Lung microvascular endothelial cell (primary cell): ENCODE measurements at places on chromosomes 11 and 22. TPM values are rescaled to one million over a fixed set of nuclear protein-coding genes. Genes with fewer than 3 reads are reported as not detected.

- no peak for DNase-seq
Measured at GRCh38 chr11:61955422-61956135, 5.4 kb downstream of the BEST1 start.

- no peak for DNase-seq
Measured at GRCh38 chr22:35498026-35498800, 42.4 kb upstream of the RASD2 start.

The MYEOV gene
- total RNA-seq: 0.44 TPM in 1 of 2 replicates, not detected in the other

- DNase-seq: no peak
Measured at GRCh38 chr22:30275625-30276024, 9.0 kb upstream of the OSM start.

- DNase-seq: no peak
Measured at GRCh38 chr11:84855508-84856245, 771.5 kb downstream of the DLG2 start.

DNA sequence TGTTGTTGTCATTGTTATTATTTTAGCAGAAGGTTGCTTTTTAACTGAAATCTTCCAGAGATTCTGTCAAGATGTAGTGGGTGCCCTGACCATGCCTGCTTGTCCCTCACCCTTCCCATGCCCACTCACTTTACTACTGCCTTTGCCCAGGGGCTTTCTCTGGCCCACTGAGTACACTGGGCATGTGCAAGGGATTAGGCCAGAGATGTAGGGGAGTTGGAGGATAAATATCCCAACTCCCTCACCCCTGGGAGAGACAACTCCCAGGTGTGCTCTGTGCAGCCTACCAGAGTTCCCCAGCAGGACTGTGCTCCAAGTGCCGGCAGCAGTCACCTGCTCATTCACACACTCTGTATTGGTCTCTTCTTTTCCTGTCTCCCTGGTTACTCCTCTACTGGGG lies 559.1 kb downstream of the MIAT start:
- DNase-seq: no peak

The PGA5 gene
- not detected in 2 replicates for total RNA-seq

The SERHL2 gene
- 3.3 and 3.8 TPM in 2 replicates for total RNA-seq

The FIBIN gene
- not detected in 2 replicates for total RNA-seq

The NOX4 gene
- total RNA-seq: 57.5 and 85.9 TPM in 2 replicates

The MMP1 gene
- 28.4 and 326 TPM in 2 replicates for total RNA-seq

DNA sequence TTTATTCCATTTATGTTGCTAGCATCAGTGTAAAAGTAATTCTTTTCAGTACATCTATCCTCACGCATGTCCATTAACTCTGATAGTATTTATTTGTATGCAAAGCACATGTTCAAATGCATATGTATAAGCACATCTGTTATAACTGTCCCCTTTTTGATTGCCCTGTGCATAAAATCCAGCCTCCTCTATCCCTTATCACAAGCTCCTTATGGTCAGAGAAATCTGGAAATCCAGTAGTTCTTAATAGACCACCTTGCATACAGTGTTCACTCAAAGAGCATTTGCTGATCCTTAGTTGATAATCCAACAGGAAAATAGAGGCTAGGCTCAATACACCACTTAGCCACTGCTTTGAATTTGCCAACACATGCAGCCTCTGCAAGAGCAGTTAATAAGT lies 443.5 kb downstream of the AASDHPPT start:
- no peak for DNase-seq

- no peak for DNase-seq
Measured at GRCh38 chr22:19536564-19536963, 12.4 kb upstream of the CLDN5 start.

DNA sequence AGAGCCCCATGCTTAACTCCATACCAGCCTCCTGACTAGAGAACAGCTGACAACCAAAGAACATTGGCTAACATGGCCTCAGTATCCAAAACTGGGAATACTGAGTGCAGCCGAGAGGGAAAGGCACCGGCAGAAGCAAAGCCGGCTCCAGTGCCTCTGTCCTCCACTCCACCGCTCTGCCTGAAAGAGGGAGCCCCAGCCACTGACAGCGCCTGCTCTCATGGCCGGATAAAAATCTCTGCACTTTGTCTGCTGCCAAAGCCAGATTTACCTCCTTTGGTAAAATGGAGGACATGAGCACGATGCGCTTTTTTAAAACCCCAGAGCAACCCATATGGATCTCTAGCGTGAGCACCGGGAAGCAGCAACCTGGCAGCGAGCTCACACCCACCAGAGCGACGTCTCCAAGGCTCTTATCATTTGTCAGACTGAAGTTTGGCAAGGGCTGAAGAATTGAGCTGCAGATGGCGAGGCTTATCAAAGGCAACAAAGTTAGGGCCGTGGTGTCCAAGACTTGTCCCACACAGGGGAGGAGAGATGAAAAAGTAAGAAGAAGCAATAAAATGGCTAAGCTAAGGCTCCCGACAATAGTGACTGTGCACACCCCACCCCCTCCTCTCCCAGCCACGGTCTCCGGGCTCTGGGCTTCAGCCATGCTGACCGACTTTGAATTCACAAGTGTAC lies 71.4 kb downstream of the EFCAB6 start:
- no peak for DNase-seq

The SLC25A18 gene
- not detected in 2 replicates for total RNA-seq

- no peak for DNase-seq
Measured at GRCh38 chr11:61609000-61609979, 28.4 kb upstream of the SYT7 start.

DNA sequence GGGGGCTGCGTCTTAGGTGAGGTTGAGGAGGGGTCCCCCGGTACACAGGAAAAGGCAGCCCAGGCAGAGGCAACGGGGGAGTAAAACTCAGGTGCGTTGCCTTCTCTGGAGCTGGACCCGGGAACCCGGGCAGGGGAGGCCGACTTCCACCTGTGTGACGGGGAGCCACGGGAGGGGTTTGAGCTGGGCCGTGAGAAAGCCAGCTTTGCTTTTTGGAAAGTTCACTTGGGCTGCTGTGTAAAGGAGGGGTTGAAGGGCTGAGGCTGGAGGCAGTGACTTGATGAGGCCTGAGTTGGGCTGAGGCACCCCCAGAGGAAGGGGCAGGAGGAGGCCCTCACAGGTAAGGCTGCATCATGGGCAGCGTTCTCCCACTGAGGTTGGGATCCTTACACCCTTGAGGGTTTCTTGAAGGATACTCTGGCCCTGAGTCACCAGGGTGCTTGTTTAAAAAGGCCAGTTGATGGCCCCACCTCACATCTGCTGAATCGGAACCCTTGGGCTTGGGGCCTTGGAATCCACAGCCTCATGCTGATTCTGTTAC lies 47.2 kb downstream of the CHRDL2 start:
- DNase-seq: no peak

The DDTL gene
- total RNA-seq: 4.4 and 6.5 TPM in 2 replicates

DNA sequence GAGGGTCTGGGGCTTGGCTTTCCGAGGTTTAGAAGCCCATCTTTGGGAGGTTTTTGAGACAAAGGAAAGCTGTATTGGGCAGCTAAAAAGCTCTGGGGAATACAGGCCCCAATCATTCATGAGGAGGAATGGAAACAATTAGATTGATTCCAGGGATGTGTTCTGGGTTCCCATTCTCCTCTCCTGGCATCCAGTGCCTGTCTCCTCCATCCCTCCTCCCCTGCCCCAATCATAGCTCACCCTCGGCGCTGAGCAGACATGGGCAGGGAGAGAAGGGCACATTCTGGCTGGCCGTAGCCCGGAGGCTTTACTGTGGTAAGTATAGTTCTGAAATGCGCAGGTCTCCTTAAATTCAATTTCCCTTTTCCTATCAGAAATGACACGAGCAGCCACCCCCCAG lies 42.4 kb downstream of the ABTB2 start:
- DNase-seq: no peak

- DNase-seq: no peak
Measured at GRCh38 chr11:90698238-90698637, 475.4 kb upstream of the CHORDC1 start.

DNA sequence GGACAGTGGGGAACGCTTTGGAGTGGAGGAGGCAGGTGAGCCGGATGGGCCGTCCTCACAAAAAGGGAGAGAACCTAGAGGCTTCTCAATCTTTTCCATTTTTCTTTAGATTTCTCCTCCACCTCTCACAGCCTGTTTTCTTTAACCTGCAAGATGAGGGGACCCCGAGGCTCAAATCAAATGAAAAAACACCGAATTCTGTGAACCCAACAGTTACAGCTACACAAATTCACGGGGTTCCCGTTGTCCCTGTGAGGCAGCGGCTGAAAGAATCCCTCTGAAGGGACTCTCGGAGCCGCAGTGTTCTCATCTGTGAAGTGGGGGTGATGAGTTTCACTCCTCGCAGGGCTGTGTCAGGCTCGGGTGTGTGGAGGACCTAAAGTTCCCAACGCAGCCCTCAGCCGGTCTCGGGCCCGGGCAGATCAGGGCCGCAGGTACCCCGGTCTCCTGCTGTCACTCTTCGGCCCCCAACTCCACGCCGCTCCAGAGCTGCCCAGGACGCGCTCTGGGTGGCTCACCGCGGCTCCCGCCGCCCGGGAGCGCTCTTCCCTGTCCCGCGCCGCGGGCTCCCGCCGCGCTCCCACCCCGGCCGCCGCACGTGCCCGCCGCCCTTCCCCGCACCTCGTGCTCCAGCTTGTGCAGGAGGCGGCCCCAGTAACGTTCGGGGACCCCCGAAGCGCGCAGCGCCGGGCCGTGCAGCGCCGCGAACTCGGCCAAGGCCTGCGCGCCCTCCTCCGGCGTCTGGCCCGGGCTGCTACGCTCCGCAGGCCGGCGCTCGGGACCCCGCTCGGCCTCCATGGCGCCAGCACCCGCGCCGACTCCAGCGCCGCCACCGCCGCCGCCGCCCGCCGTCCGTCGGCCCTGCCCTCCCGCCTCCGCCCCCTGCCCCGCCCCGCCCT lies at the start of gene TTLL12:
Gene TTLL12 (minus strand): TSS at position 863 of the 899 bp plus-strand sequence. CDS start 65 bp downstream, at position 798.
- DNase-seq: peak; percentile 62

- no peak for DNase-seq
Measured at GRCh38 chr11:74615311-74615710, 22.9 kb downstream of the POLD3 start.

The NAALAD2 gene
- 0.20 and 0.22 TPM in 2 replicates for total RNA-seq

DNA sequence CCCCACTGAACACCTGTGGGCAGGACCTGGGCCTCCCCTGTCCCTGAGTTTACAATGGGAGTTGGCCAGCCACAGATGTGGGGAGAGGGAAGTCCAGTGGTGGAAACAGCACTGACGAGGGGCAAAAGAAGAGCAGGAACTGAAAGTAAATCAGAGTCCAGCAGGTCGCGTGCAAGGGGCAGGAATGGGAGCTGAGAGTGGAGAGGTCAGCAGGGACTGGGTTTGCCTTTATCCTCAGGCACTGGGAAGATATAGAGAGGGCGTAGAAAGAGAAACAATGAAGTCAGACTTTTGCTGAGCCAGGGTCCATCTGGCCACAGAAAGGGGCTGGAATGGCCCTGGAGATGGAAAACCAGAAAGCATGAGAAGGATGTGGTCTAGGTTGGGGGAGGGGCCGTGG lies 8.5 kb downstream of the P2RY6 start:
- no peak for DNase-seq

DNA sequence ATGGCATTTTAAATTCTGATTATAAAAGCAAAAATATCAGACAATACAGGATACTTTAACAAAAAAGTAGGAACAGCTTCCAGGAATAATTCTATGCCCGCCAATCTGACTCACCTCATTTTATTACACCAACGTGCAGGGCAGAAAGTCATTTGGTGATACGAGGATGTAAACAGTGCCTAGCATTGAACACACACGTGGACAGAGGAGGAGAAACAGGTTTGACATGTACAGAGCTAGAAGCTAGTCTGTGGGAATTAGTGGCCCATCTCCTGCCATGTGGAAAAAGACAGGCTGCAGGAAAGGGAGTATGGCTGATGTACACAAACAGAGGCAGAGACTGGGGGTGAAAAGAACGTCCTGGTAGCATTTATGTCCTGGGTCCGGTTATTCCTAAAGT lies 9.0 kb upstream of the SPINDOC start:
- DNase-seq: no peak

- DNase-seq: no peak
Measured at GRCh38 chr22:45678961-45679912, 7.6 kb downstream of the ATXN10 start.

The ZNF202 gene
- total RNA-seq: 2.8 and 5.6 TPM in 2 replicates

GRCh38 chr22:19959043-19959586 lies 17.5 kb upstream of the TXNRD2 start:
- DNase-seq: peak; percentile 59

The ZNF408 gene
- 3.3 and 4.2 TPM in 2 replicates for total RNA-seq

DNA sequence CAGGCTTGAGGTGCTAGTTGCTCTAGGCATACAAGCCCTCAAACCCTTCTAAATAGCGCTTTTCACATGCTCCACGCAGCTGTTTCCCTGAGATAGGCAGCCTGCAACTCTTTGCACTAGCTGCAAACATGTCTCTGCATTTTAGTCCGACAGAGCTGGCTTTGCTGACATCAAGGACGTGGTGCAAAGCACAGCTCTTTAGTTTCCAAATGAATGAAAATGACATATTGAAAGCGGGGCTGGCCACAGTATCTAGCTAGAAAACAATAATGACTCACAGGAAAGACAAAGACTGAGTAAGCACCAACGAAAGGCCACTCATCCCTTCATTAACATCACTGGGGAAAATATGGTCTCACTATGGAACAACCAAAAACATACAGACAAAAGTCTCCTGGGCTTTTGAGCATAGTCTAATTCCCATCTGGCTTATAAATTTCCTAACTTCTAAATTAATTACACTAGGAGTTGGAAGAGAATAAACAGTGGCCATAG lies 15.3 kb upstream of the ZC3H12C start:
- peak; percentile 85 for DNase-seq

GRCh38 chr11:116533186-116533825 lies 239.5 kb downstream of the BUD13 start:
- DNase-seq: no peak

The OR51E2 gene
- not detected in 2 replicates for total RNA-seq

- DNase-seq: no peak
Measured at GRCh38 chr22:36584666-36585065, 55.7 kb upstream of the EIF3D start.
